PC-9 (cell line): ENCODE measurements at places on chromosomes 5 and 9. TPM values are rescaled to one million over a fixed set of nuclear protein-coding genes. Genes with fewer than 3 reads are reported as not detected.

GRCh38 chr9:117938086-117938485 lies 233.9 kb downstream of the TLR4 start:
- H3K27me3 ChIP-seq: no peaks in the 10 kb centered on the region
- H3K27ac ChIP-seq: no peak overlapping the region
- H3K4me1 ChIP-seq: no peaks in the 10 kb centered on the region
- no peak for DNase-seq
- H3K36me3 ChIP-seq: no peaks in the 10 kb centered on the region

The SLC25A2 gene
- total RNA-seq: 0.33 and 0.55 TPM in 2 replicates

DNA sequence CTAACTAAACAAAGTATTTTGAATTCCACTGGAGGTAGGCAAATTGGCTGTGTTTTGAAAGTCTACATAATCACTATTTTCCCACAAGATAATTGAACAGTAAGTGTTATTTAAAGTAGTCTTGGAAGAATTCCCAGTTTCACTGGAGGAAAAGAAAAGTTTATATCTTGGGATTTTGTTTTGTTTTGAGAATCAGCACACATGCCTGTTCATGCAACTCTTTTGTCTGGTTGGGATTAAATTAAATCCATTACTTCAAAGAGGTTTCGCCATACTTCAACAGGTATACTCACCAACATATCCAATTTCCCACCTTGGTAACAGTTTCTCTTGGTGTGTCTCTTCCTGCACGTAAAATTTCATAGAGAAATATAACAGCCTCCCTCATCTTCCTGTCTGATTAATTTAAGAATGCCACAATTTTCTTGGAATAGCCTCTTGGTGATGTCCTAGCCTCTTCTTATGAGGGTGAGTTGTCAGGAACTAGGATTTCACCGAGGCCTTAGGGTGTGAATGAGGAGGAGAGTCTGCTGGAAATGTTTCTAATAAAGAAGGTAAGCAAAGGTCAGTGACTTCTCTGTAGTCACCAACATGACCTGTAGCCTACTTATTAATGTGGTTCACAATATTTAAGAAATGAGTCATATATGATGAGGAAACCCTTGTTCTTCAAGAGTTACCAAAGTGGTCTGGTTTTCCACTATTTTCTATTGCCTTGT lies 48.1 kb downstream of the ITGA2 start:
- DNase-seq: peak; percentile 33
- peak overlapping the region; percentile 94 for H3K27ac ChIP-seq
- no peaks in the 10 kb centered on the region for H3K27me3 ChIP-seq
- peaks cover 66% of the 10 kb centered on the region for H3K4me1 ChIP-seq
- peak overlapping the region; percentile 7; the same call in 1 of the 2 replicates for H3K4me3 ChIP-seq

- DNase-seq: no peak
- no peak overlapping the region for H3K4me3 ChIP-seq
- no peaks in the 10 kb centered on the region for H3K36me3 ChIP-seq
- H3K27me3 ChIP-seq: no peaks in the 10 kb centered on the region
- H3K27ac ChIP-seq: no peak overlapping the region
- H3K4me1 ChIP-seq: no peaks in the 10 kb centered on the region
Measured at GRCh38 chr5:83162601-83163000, 85.3 kb downstream of the XRCC4 start.

The BNIP1 gene
- 13.3 and 13.5 TPM in 2 replicates for total RNA-seq

GRCh38 chr9:69542942-69543704 lies 129.0 kb downstream of the APBA1 start:
- H3K27ac ChIP-seq: no peak overlapping the region
- no peaks in the 10 kb centered on the region for H3K4me1 ChIP-seq
- H3K36me3 ChIP-seq: no peaks in the 10 kb centered on the region
- no peak overlapping the region for H3K4me3 ChIP-seq
- H3K27me3 ChIP-seq: peaks cover 1% of the 10 kb centered on the region; the same call in 1 of the 2 replicates

GRCh38 chr5:86679529-86679928 lies 61.8 kb downstream of the COX7C start:
- H3K4me1 ChIP-seq: no peaks in the 10 kb centered on the region
- no peaks in the 10 kb centered on the region for H3K36me3 ChIP-seq
- H3K27ac ChIP-seq: no peak overlapping the region
- peak; percentile 45 for DNase-seq
- H3K27me3 ChIP-seq: no peaks in the 10 kb centered on the region

The FBP2 gene
- total RNA-seq: not detected in 2 replicates
